ENCODE measurements at places on chromosomes 12 and 14. TPM values are rescaled to one million over a fixed set of nuclear protein-coding genes. Genes with fewer than 3 reads are reported as not detected.

The LRRK2 gene
- 0.20 TPM for total RNA-seq

The NEUROD4 gene
- total RNA-seq, result not detected

The RFLNA gene
- total RNA-seq, result 0.20 TPM

The CMA1 gene
- total RNA-seq, result not detected

The DUSP6 gene
- 293 TPM for total RNA-seq

The CD27 gene
- total RNA-seq, result not detected

The RIPK3 gene
- 0.65 TPM for total RNA-seq

The PLD4 gene
- under 0.01 TPM for total RNA-seq

The ALDH6A1 gene
- 9.8 TPM for total RNA-seq

The ATP23 gene
- total RNA-seq, result 7.4 TPM

The GPATCH2L gene
- total RNA-seq, result 25.5 TPM

The DIO2 gene
- not detected for total RNA-seq

The MGAT2 gene
- total RNA-seq, result 69.0 TPM

The GPR68 gene
- 0.20 TPM for total RNA-seq

The WSCD2 gene
- total RNA-seq, result not detected

The TAS2R13 gene
- total RNA-seq, result 0.44 TPM

The VDR gene
- not detected for total RNA-seq

The MSI1 gene
- not detected for total RNA-seq

The AQP6 gene
- not detected for total RNA-seq

The B4GALNT3 gene
- not detected for total RNA-seq

The TAS2R46 gene
- total RNA-seq, result 0.79 TPM

The BRI3BP gene
- 2.6 TPM for total RNA-seq

The RNASE7 gene
- total RNA-seq, result not detected

The PLEKHH1 gene
- under 0.01 TPM for total RNA-seq

The RBM23 gene
- 37.7 TPM for total RNA-seq

The FGF6 gene
- total RNA-seq, result not detected

The ARHGAP9 gene
- total RNA-seq, result not detected

The CEBPE gene
- not detected for total RNA-seq

The HIP1R gene
- 28.2 TPM for total RNA-seq

The IL26 gene
- total RNA-seq, result not detected

The P2RX2 gene
- not detected for total RNA-seq

The SLC41A2 gene
- total RNA-seq, result 2.6 TPM

The PTGDR gene
- not detected for total RNA-seq

The MMP19 gene
- 0.22 TPM for total RNA-seq

The C12orf50 gene
- not detected for total RNA-seq

The NANOG gene
- not detected for total RNA-seq

The FIGNL2 gene
- 0.44 TPM for total RNA-seq

The KRT72 gene
- not detected for total RNA-seq

The SLC8A3 gene
- total RNA-seq, result 0.60 TPM

The INHBE gene
- not detected for total RNA-seq

The AQP5 gene
- not detected for total RNA-seq

The DAO gene
- not detected for total RNA-seq

The CEP83 gene
- 3.1 TPM for total RNA-seq

The MMP14 gene
- 80.2 TPM for total RNA-seq

The UBE2N gene
- 118 TPM for total RNA-seq

The ETFBKMT gene
- 2.2 TPM for total RNA-seq

The SYCP3 gene
- not detected for total RNA-seq

The KRT78 gene
- total RNA-seq, result not detected

The RBP5 gene
- total RNA-seq, result 0.22 TPM

The KRT77 gene
- not detected for total RNA-seq

The MUCL1 gene
- not detected for total RNA-seq

The TIMM9 gene
- total RNA-seq, result 12.0 TPM

The TAS2R14 gene
- 0.87 TPM for total RNA-seq

The IL22 gene
- not detected for total RNA-seq
